Thymus (tissue), 14 donors: ENCODE measurements at places on chromosomes 5 and 9. TPM values are rescaled to one million over a fixed set of nuclear protein-coding genes. Genes with fewer than 3 reads are reported as not detected.

Gene CER1
- 0.05 TPM for total RNA-seq

Gene EFNA5
- 1.7 TPM for total RNA-seq

Gene RFESD
- total RNA-seq = 10.9 TPM

Gene BTNL3
- not detected for total RNA-seq

DNA sequence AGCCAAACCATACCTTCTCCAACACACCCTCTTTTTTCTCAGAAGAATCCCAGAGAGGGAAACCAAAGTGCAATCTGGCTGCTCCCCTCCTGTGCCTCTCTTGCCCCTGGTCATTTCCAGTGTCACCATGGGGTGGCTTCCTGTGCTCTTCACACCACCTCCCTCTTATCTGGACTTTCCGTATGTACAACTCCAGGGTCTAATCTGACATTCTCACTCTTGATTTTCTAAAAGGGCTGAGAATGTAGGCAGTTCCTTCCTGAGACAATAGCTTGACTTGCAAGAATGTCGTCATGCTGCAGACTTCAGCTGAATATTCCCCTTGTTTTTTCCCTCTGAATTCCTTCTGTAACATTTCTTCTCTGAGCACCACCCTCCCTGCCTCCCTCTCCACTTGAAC lies 110.2 kb downstream of the FBXL7 start:
- H3K27ac ChIP-seq = no peak overlapping the region
- H3K4me3 ChIP-seq = no peak overlapping the region
- H3K27me3 ChIP-seq = no peaks in the 10 kb centered on the region
- no peak for DNase-seq

DNA sequence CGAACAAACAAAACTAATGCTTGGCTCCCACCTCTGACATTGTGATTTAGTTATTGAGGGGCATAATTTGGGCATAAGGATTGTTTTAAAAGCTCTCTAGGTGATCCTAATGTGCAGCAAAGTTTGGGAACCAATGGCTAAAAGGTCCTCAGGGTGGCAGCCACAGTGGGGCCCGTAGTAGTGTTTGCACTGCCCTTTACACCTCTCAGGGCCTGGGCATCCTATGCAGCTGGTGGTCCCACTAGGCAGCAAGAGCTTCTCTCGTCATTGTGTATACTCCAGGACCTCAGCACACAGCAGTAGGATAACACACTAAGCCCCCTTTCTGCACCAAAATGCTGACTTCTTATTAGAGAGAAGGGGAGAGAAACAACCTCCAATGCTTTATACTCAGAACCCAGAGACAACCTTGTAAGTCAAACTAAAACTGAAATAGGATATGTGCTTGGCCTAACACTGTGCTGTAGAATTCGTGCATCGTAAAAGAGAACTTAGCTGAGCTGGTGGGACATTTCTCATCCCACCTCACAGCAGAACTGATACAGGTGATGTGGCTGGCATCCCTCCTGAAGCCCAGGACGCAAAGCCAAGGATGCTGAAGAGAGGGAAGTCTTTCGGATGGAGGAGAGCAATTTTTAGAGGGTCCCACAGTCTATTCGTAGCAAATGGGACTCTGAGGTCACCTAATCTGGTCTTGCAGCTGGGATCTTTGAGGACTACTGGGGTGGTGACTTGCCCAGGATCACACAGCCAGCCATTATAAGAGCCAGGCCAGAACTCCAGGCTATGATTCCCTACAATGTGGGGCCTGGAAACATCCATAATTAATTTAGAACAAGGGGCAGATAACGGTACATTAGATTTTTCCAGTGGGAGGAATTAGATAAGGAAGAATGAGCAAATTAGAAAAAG lies 1.2 kb downstream of the GLRX start:
- H3K36me3 ChIP-seq = peaks cover 21% of the 10 kb centered on the region
- DNase-seq = no peak
- H3K27ac ChIP-seq = peak overlapping the region; percentile 94
- no peaks in the 10 kb centered on the region for H3K27me3 ChIP-seq

- no peak for DNase-seq
- no peaks in the 10 kb centered on the region for H3K36me3 ChIP-seq
- H3K27ac ChIP-seq = no peak overlapping the region
Measured at GRCh38 chr5:107169867-107170266, 500.9 kb downstream of the EFNA5 start.

DNA sequence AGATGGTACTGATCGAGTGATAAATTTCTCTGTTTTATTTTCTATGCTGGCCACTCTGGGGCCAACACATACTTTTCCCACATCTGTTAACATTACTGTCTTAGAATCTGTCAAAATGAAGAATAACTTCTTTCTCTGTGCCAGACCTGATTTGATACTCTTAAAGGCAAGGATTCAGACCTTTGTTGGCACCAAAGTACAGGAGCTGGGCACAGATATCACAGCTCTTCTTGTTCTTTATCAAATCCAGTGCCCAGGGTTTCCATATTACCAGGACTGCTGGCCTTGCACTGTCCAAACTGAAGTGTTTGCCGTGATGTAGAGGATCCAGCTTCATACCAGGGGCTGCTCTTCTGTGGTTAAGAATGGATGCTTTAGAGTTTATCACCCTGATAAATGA lies 20.9 kb downstream of the ZNF474 start:
- H3K4me1 ChIP-seq = no peaks in the 10 kb centered on the region
- DNase-seq = no peak
- no peak overlapping the region for H3K27ac ChIP-seq
- H3K4me3 ChIP-seq = no peak overlapping the region

DNA sequence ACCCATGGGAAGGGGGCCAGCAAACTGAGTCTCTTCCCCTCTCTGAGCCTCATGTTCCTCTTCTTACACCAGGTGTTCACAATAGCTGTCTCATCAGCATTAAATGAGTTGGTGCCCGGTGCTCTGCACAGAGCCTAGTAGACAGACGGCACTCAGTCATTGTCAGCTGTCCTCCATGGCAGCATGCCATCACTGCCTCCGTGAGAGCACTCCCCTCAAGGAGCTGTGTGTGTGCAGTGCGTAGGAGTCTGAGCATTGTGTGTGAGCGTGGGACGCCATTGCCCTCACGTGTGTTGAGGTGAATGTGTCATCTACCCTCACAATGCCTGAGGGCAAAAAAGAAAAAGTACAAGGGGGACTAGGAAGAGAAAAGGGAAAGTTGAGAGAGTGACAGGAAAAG lies 536.5 kb downstream of the CDK5RAP2 start:
- no peak for DNase-seq
- no peaks in the 10 kb centered on the region for H3K27me3 ChIP-seq
- no peaks in the 10 kb centered on the region for H3K4me1 ChIP-seq
- H3K4me3 ChIP-seq = no peak overlapping the region
- H3K36me3 ChIP-seq = no peaks in the 10 kb centered on the region

- DNase-seq = no peak
- no peaks in the 10 kb centered on the region for H3K27me3 ChIP-seq
- H3K4me1 ChIP-seq = no peaks in the 10 kb centered on the region
- no peak overlapping the region for H3K4me3 ChIP-seq
Measured at GRCh38 chr9:117587263-117587662, 116.9 kb upstream of the TLR4 start.

GRCh38 chr9:91835632-91836031 lies 114.4 kb downstream of the ROR2 start:
- H3K27ac ChIP-seq = no peak overlapping the region
- H3K4me1 ChIP-seq = no peaks in the 10 kb centered on the region
- no peak overlapping the region for H3K4me3 ChIP-seq
- DNase-seq = peak; percentile 40
- no peaks in the 10 kb centered on the region for H3K27me3 ChIP-seq

DNA sequence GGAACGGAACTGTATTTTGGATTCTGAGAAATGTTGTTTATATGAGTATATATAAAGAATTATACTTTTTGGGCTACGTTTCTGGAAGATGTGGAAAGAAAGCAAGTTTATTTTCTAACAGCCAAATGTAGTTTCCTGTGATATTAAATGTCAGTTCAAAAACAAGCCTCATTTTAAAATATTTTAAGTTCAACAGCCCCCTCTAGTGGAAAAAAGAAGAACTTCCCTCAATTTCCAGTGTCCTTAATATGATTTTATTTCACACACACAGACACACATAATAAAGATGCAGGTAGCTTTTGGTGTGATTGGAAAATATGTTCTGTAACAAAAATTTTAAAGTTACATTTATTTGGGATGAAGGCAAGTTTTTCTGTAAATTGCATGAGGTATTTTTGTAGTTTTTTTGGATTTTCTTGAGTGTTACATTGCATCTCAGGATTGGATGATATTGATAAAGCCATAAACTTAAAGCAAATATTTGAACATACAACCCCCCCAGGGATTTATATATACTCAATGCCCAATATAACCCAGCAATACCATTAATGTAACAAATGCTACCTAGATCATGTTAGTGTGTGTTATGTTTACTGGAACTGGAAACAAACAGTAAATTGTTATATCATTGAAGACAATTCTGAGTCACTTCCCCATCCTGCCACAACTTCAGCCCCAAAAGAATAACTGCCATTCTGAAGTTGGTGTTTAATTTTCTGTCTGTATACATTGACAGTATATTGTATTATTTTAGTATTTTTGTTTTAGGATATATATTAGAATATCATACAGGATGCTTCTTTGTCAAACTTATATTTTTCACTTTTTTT lies 54.0 kb downstream of the CCDC171 start:
- H3K4me3 ChIP-seq = no peak overlapping the region
- no peaks in the 10 kb centered on the region for H3K4me1 ChIP-seq
- H3K27me3 ChIP-seq = no peaks in the 10 kb centered on the region
- peaks cover 9% of the 10 kb centered on the region for H3K36me3 ChIP-seq

- H3K27ac ChIP-seq = no peak overlapping the region
- peaks cover 16% of the 10 kb centered on the region for H3K4me1 ChIP-seq
- no peak for DNase-seq
- H3K4me3 ChIP-seq = no peak overlapping the region
- H3K27me3 ChIP-seq = no peaks in the 10 kb centered on the region
- H3K36me3 ChIP-seq = no peaks in the 10 kb centered on the region
Measured at GRCh38 chr5:94746731-94747124, 128.3 kb downstream of the SLF1 start.

- H3K27ac ChIP-seq = no peak overlapping the region
- no peak for DNase-seq
- H3K4me3 ChIP-seq = no peak overlapping the region
- H3K36me3 ChIP-seq = no peaks in the 10 kb centered on the region
- peaks cover 13% of the 10 kb centered on the region for H3K27me3 ChIP-seq
Measured at GRCh38 chr5:135194573-135195269, 160.7 kb upstream of the PITX1 start.

DNA sequence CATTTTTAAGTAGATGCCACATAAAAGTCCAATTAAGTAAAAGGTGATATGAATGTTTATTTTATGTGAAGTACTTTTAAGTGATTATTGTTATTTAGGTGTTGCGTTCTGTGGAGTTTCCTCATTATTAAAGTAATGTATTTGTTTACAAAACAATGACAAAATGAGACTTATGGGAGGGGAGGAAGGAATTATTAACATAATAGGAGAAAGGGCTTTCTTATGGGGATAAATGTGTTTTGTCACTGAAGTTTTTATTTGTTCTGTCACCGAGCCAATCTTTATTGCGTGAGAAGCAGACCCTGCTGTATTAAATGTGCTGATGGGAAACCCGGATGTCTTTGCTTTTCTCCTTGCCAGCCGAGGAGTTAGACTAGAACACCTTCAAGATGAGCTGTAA lies 44.5 kb downstream of the TRIO start:
- H3K27me3 ChIP-seq = no peaks in the 10 kb centered on the region
- no peak for DNase-seq
- H3K36me3 ChIP-seq = no peaks in the 10 kb centered on the region

DNA sequence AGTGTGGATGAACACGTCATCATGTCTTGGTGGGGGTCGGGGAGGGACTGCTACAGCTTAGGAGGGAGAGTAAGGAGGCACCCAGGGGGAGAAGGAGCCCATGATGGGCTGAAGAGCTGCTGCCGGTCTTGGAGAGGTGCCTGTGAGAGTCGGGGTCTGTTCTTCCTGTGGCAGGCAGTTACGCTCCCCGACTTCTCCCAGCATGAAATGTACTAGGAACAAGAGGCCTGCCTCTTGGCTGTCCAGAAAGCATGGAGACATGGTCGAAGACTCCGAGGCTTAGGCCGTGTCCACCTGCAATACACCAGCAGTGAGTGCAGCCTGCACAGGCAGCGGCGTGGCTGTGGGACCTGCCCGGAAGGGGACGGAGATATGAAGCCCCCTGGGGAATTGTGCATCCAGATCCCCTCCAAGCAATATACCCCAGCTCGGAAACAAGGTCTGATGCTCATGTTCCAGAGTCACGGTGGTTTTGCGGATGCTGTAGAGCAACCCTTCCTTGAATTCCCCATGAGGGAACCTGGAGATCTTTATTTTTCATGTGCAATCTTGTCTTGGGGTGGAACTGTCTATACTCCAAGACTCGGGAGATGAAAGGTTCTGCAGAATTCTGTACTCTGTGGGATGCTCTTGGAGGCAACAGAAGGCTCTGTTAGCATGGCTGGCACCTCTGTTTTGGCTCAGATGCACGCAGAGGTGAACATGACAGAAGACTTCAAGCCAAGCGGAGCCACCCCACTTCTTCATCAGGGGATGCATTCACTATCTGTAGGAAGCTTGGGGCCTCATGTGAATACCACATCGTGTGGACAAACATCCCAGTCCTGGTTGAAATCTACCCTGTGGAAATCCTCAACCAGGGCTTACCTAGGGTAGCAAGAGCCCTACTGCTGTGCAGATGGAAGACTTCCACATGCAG lies 374.9 kb upstream of the IRX4 start:
- no peak for DNase-seq
- H3K4me3 ChIP-seq = no peak overlapping the region
- H3K36me3 ChIP-seq = no peaks in the 10 kb centered on the region
- H3K27ac ChIP-seq = no peak overlapping the region
- H3K4me1 ChIP-seq = no peaks in the 10 kb centered on the region

DNA sequence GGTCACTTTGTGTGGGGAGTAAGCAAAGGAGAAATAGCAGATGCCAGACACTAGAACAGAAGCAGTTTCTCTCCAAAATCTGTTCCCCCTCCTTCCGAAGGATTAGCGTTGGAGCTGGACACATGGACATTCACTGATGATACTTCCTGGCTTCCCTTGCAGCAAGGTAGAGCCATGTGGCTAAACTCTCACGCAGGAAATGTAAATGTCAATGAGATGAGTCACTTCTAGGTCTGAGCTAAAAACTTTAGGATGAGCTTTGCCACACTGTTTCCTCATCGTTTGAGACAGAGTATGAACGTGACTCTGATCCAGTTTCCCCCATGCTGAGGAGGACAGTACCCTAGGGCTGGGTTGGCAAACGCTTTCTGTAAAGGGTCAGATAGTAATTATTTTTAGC lies 5.1 kb downstream of the BHMT2 start:
- no peaks in the 10 kb centered on the region for H3K4me1 ChIP-seq
- no peak overlapping the region for H3K4me3 ChIP-seq
- peaks cover 8% of the 10 kb centered on the region for H3K27me3 ChIP-seq
- no peak overlapping the region for H3K27ac ChIP-seq
- DNase-seq = no peak
- H3K36me3 ChIP-seq = no peaks in the 10 kb centered on the region

- H3K36me3 ChIP-seq = no peaks in the 10 kb centered on the region
- peaks cover 62% of the 10 kb centered on the region for H3K27me3 ChIP-seq
- DNase-seq = no peak
- H3K4me3 ChIP-seq = no peak overlapping the region
Measured at GRCh38 chr5:135465391-135466122, 13.4 kb upstream of the TIFAB start.

GRCh38 chr9:752681-753200 lies 88.8 kb upstream of the DMRT1 start:
- DNase-seq = no peak
- H3K4me3 ChIP-seq = no peak overlapping the region
- H3K27me3 ChIP-seq = no peaks in the 10 kb centered on the region
- H3K27ac ChIP-seq = no peak overlapping the region
